ENCODE measurements at places on chromosomes 13 and 19. TPM values are rescaled to one million over a fixed set of nuclear protein-coding genes. Genes with fewer than 3 reads are reported as not detected.

ZNF681 gene
- total RNA-seq: 2.2 TPM

ZNF888 gene
- total RNA-seq: 3.0 TPM

UBE2L5 gene
- not detected for total RNA-seq

CCDC70 gene
- not detected for total RNA-seq

BICRA gene
- 0.89 TPM for total RNA-seq

TINCR gene
- 0.40 TPM for total RNA-seq

IL11 gene
- 56.5 TPM for total RNA-seq

FCGBP gene
- 1.5 TPM for total RNA-seq

ZNF675 gene
- 19.8 TPM for total RNA-seq

C19orf67 gene
- not detected for total RNA-seq
